GM23248 (cell line): ENCODE measurements at places on chromosomes 2 and 18. TPM values are rescaled to one million over a fixed set of nuclear protein-coding genes. Genes with fewer than 3 reads are reported as not detected.

Gene MERTK
- polyA plus RNA-seq = not detected in 2 replicates

Gene CYS1
- 2.8 and 3.1 TPM in 2 replicates for polyA plus RNA-seq

Gene TPO
- not detected in 2 replicates for polyA plus RNA-seq

Gene SLC4A5
- polyA plus RNA-seq = 0.35 TPM in 1 of 2 replicates, not detected in the other

Gene CCDC88A
- 25.8 and 30.4 TPM in 2 replicates for polyA plus RNA-seq

Gene DCAF17
- polyA plus RNA-seq = 9.9 and 10.6 TPM in 2 replicates

Gene DYNAP
- polyA plus RNA-seq = not detected in 2 replicates

Gene RND3
- polyA plus RNA-seq = 198 and 199 TPM in 2 replicates

Gene INHA
- 0.19 and 0.36 TPM in 2 replicates for polyA plus RNA-seq

Gene WNT10A
- polyA plus RNA-seq = not detected in 2 replicates

Gene SPDYA
- polyA plus RNA-seq = 0.56 and 1.2 TPM in 2 replicates

Gene COL4A3
- 0.18 and 0.70 TPM in 2 replicates for polyA plus RNA-seq

Gene C2orf15
- not detected in 2 replicates for polyA plus RNA-seq

GRCh38 chr2:230944123-230944653 lies 19.1 kb upstream of the GPR55 start:
- no peak for DNase-seq

DNA sequence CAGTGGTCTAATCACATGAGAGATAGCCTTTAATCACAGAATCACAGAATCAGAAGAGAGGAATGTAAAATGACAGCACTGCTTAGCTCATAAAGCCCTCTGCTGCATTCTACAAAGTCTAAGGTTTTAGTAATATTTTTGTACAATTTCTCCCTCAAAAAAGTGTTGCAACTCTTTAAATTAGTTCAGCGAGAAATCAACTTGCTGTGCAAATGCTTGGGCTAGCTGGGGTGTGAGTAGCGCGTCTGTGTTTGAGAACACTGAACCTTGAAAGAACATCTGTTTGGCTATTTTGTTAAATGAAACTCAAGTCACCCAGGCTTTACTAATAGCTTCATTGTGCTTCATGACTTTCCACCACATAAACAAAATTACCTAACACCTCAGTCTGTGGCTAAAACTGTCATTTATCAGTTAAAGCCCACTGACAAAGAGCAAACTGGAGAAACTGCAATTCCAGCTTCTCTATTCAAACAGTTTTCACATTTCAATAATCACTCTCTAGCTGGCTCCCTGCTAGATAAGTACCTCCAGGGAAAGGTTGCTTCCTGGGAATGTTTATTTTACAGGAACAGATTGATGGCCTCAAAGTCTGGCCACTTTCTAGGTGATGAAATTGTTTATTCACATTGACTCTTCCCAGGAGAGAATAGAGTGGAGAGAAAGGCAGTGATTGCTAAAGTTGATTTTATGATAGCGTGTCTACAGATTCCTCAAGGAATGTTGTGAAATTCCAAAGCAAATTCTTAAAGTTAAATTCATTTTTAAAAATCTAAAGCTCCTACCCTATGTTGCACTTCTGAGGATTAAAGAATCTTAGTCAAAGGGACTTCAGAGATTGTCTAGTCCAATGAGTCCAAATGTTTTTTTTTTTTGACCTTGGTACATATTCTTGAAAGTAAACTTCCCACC lies 36.0 kb upstream of the STAT1 start:
- DNase-seq = peak; percentile 89

- no peak for DNase-seq
Observed at GRCh38 chr18:24991141-24992060, 360.6 kb downstream of the ZNF521 start.

DNA sequence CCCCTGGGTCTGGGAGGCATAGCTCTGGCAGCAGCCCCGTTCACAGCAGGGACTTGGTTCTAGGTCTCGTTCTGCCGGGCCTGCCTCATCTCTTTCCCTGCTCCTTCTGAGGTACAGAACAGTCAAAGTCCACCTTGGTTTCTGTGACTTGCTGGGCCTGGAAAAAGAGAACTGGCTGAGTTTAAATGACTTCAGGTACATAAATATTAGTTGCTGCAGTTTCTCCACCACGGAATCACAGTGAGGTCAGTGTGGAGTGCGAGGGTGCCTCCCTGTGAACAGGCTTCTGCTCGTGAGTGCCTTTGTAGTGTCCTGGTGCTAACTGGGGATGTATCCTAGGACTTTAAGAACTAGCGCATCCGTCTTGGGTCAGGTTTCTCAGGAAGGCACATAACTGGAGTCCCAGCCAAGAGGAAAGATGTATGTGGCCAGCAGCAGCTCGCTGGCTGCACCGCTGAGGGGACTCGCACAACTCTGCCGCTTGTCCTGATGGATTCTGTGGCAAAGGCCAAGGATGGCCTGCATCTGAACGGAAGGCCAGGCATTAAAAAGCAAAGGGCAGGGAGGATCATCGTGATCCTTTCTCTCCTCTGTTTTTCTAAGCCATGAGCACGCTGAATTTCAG lies 188.6 kb downstream of the SH3RF3 start:
- DNase-seq = peak; percentile 31

GRCh38 chr2:52659546-52659945 lies 1108.1 kb upstream of the CHAC2 start:
- peak; percentile 0 for DNase-seq

- DNase-seq = no peak
Observed at GRCh38 chr2:5409898-5410381, 282.2 kb upstream of the SOX11 start.

DNA sequence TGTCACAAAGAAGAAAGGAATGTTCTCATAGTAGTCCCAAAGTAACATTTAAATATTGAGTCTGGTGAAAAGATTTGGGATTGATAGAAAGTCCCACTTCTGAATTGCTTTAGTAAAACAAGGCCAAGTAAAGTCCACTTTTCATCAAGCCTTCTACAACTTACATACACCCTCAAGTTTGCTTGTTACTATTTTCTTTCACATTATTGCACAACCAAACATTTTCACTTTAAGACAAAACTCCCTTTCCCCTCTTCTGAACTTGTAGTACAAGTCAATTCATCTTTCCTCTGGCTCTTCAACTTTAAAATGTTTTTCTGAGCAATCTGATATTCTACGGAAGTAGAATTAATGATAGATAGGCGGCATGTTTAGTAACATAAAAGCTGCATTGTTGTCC lies 11.0 kb downstream of the MAIP1 start:
- no peak for DNase-seq

GRCh38 chr2:74387346-74387745 lies 7.2 kb upstream of the DCTN1 start:
- peak; percentile 85 for DNase-seq

GRCh38 chr2:43097644-43098408 lies 128.6 kb downstream of the ZFP36L2 start:
- no peak for DNase-seq

DNA sequence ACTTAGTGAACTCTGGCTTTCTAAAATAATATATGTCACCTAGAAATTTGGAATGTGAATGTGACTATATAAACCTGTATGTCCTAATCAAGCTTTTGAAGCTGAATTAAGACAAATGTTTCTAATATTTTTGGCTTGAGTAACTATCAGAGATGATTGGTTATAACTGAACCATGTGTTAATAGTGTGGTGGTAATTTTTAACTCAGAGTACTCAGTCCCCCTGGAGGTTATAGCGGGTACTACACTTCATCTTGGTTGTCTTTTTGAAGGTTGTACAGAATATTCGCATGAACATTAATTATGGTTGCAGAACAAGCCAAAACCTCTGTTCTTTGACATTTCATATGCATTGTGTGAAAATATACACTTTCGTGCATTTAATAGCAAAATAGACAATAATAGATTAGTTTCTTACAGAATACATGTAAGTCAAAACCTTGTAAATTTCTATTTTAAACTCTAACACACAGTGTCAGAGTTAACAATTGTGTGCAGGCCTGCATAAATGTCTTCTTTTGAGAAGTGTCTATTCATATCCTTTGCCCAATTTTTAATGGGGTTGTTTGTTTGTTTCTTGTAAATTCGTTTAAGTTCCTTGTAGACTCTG lies 86.0 kb downstream of the OSBPL6 start:
- peak; percentile 60 for DNase-seq

GRCh38 chr2:46299365-46300263 lies 2.4 kb downstream of the EPAS1 start:
- DNase-seq = peak; percentile 91

- DNase-seq = peak; percentile 13
Observed at GRCh38 chr18:26225022-26225693, 1.1 kb upstream of the TAF4B start.

- no peak for DNase-seq
Observed at GRCh38 chr18:38421872-38422615, 856.4 kb upstream of the CELF4 start.

DNA sequence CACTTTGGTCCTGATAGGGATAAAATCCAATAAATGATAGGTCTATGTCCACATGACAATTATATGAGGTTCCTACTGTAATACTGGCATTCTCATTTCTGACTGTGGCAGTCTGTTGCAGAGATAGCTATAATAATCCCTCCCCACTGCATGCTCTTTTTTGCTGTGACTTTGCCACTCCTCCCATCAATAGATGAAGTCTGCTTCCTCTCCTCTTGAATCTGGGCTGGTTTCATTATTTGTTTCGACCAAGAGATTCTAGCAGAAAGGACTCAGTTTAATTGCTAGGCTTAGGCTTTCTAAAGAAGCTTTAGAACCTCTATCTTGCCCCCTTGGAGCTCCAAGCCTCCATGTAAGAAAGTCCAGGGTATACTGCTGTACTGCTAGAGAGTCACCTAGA lies 23.3 kb upstream of the CREB1 start:
- DNase-seq = no peak

GRCh38 chr2:212416086-212416485 lies 122.5 kb downstream of the ERBB4 start:
- DNase-seq = no peak

DNA sequence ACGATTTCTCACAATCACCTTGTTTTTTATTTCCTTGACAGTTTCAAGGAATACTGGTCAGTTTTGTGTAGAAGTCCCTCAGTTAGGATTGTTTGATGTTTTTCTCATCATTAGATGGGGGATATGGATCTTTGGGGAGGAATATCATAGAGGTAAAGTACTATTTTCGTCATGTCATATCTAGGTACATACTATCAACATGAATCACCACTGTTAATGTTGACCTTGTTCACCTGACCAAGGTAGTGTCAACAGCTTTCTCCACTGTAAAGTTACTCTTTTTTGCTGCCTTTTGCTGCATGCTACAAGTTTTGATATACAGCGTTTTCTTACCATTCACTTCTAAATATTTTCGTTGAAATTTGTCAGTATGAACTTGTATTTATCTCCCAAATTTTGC lies 32.7 kb downstream of the NLRC4 start:
- DNase-seq = no peak

DNA sequence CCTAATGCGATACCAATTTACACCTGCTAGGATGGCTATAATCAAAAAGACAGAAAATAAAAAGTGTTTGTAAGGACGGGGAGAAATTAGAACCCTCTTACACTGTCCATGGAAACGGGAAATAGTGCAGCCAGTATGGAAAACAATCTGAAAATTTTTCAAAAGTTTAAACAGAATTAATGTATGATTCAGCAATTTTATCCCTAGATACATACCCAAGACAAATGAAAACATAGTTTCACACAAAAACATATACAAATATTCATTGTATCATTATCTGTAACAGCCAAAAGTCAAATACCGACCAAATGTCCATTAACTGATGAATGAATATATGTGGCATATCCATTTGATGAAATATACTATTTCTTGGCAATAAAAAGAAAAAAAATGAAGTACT lies 313.5 kb upstream of the GYPC start:
- DNase-seq = no peak

DNA sequence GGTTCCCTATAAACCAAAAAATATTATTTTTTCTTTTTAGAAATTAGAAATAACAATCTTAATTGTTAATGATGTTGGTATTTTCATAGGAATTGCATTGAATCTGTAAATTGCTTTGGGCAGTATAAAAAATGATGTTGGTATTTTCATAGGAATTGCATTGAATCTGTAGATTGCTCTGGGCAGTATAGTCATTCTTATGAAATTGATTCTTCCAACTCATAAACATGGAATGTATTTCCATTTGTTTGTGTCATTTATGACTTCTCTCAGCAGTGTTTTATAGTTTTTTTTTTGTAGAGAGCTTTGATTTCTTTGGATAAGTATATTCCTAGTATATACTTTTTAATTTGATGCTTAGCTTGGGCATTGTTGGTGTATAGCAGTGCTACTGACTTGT lies 82.0 kb upstream of the NT5C1B start:
- DNase-seq = no peak

GRCh38 chr2:144358374-144358964 lies 161.4 kb downstream of the ZEB2 start:
- peak; percentile 44 for DNase-seq

GRCh38 chr2:220892018-220892634 lies 680.0 kb downstream of the EPHA4 start:
- peak; percentile 16 for DNase-seq

DNA sequence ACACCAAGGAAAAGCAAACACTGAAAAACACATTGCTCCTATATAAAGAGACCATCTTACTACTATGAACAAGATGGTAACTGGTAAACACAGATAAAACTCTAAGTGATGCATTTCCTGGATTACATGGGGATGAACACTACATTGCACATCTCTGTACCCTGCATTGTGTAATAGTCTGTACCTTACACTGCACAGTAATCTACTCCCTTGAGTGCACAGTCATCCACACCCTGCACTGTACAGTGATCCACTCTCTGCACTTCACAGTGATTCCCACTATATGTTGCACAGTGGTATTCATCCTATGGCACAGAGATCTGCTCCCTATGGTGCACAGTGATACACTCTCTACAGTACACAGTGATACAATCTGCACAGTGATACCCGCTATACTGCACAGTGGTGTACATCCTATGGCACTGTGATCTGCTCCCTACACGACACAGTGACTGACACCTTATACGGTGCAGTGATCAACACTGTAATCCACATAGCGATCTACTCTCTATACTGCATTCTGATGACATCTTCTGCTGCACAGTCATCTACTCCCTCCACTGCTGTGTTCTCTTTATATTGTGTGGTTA lies 462.2 kb upstream of the RGPD4 start:
- DNase-seq = no peak

DNA sequence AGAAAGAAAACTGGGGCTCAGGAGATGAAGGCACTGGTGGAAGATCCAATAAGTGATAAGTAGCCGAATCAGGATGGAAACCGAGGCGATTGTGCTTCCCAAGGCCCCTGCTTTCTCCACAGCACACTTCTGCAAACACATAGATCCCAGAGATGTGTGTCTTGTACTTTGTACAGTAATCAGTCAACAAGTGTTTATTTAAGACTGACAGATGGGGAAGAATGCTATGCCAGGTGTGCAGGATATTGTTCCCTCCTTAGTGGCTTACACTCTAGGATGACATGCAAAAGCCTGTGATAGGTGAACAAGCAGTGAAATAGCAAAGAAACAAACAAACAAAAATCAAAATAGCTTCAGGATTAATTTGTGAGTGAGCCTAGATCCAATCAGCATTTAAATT lies 116.6 kb downstream of the ACTR3 start:
- DNase-seq = no peak

- no peak for DNase-seq
Observed at GRCh38 chr2:15155959-15156574, 405.1 kb downstream of the NBAS start.

GRCh38 chr2:6412533-6413091 lies 453.1 kb downstream of the CMPK2 start:
- peak; percentile 46 for DNase-seq
